ENCODE measurements at places on chromosomes 3 and 15. TPM values are rescaled to one million over a fixed set of nuclear protein-coding genes. Genes with fewer than 3 reads are reported as not detected.

The MEGF11 gene
- not detected for total RNA-seq

GRCh38 chr3:41863024-41863423 is 98.9 kb downstream of the ULK4 start:
- DNase-seq, result no peak

GRCh38 chr3:116776880-116777785 is 67.6 kb downstream of the TUSC7 start:
- no peak for DNase-seq

- DNase-seq, result no peak
These were observed 85.5 kb upstream of the XXYLT1 start for GRCh38 chr3:195356151-195357086.

The NR1D2 gene
- total RNA-seq, result 4.0 TPM

- DNase-seq, result no peak
These were observed 78.5 kb downstream of the TCF12 start for GRCh38 chr15:56996746-56997470.

GRCh38 chr3:141228395-141228794 is 3.2 kb upstream of the PXYLP1 start:
- DNase-seq, result no peak

The HOMER2 gene
- 5.4 TPM for total RNA-seq

DNA sequence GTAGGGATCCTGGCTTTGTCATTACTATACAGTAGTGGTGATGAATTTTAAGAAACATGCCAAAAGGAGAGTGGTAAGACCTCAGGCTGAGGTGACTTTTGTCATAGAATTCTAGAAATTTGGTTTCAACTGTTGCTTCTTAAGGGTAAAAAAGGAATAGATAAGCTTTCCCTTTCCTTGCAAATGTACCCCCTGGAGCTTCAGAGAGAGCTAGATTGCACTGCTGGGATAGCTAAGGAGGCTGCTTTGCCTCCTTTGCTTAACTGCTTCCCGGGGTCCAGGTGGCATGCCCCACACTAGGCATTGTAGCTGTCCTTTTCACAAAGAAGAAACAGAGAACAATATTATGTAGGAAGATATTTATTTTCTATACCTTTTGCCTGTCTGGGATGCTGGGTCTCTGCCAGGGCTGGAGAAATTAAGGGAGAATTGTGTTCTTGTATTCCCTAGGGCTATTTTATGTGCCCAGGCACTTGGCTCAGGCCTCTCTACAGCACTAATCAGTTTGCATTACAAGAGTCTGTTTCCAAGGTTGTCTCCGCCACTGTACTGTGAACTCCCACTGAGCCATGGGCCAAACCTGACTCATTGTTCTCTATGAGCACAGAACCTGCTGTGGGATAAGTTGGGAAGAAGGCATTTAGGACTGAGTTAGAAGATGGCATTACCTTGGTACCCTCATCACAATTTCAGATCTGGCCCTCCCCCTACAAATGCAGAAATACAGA is 460.0 kb downstream of the PDCD6IP start:
- DNase-seq, result no peak

DNA sequence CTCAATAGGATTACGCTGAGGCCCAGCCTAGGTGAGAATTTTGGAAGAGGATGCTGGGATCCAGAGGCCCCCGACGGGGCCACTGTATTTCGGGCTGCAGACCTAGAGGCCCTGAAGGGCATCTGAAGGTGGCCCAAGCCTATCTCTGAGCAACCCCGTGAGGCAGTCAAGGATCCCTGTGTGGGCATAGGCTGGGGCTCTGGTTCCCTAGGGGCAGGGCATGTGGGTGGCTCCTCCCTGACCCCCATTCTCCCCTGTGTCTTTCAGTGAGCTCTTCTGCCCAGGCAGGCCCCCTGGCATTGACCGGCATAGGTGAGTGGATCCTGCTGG is 216.0 kb downstream of the SNRPN start:
- no peak for DNase-seq

GRCh38 chr3:122458992-122459391 is 43.1 kb upstream of the WDR5B start:
- DNase-seq, result no peak

DNA sequence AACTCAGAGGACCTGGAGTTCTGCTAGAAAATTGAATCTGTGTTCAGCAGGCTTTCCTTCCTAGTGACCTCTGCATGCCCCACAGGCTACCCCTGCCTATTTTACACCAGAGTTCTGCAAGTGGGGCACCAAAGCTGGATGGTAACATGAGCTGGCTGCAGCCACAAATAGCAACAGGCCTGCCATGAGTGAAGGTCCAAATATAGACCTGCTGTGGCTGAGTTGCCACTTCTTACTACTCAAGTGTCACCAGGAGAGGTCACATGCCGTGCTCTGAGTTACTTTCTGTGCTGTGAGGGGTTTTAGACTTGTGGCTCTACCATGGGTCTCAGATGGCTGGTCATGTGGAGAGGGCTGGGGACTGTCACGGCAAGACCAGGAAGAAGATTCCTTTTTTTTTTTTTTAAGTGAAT is at the start of gene FSD2:
Gene FSD2, minus strand, starts transcription at position 76 of the 413 bp plus-strand sequence. CDS start 18,679 bp downstream, outside the sequence.
- no peak for DNase-seq

The CHRD gene
- not detected for total RNA-seq

The CHRFAM7A gene
- 1.0 TPM for total RNA-seq

Measured in activated CD8-positive, alpha-beta T cell treated with anti-CD3 and anti-CD28 coated beads for 36 hours (primary cell).